ENCODE measurements at places on chromosomes 12 and 14. TPM values are rescaled to one million over a fixed set of nuclear protein-coding genes. Genes with fewer than 3 reads are reported as not detected.
A peak's percentile ranks its signal among the peaks of the same experiment; 100 is the strongest.

RBM19 gene
- total RNA-seq = 34.8 TPM

SGPP1 gene
- 21.9 TPM for total RNA-seq

- no peak overlapping the region for H3K27ac ChIP-seq
- peaks cover 29% of the 10 kb centered on the region for H3K36me3 ChIP-seq
- DNase-seq = no peak
- H3K4me1 ChIP-seq = no peaks in the 10 kb centered on the region
- H3K27me3 ChIP-seq = no peaks in the 10 kb centered on the region
Measured at GRCh38 chr14:31746326-31746725, 185.1 kb downstream of the NUBPL start.

DNA sequence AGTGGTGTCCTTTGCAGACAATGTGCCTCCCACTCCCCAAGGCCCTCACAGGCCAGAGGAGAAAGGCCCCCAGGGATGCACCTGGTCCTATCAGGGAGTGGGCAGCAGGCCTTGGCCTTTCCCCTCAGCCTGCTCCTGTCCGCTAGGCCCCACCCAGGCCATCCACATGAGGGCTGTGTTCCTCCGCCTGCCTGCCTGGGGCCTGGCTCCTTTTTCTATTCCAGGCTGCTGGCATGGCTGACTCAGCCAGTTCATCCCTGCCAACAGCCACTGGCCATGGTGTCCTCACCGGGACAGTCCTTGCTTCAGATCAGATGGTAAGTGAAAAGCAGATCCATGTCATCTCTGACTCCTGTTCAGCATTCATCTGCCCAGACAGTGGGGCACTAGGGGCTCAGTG is 13.4 kb downstream of the ISM2 start:
- no peak overlapping the region for H3K4me3 ChIP-seq
- H3K4me1 ChIP-seq = peaks cover 15% of the 10 kb centered on the region
- DNase-seq = peak; percentile 24
- H3K27me3 ChIP-seq = peaks cover 3% of the 10 kb centered on the region
- H3K27ac ChIP-seq = no peak overlapping the region
- no peaks in the 10 kb centered on the region for H3K36me3 ChIP-seq

DNA sequence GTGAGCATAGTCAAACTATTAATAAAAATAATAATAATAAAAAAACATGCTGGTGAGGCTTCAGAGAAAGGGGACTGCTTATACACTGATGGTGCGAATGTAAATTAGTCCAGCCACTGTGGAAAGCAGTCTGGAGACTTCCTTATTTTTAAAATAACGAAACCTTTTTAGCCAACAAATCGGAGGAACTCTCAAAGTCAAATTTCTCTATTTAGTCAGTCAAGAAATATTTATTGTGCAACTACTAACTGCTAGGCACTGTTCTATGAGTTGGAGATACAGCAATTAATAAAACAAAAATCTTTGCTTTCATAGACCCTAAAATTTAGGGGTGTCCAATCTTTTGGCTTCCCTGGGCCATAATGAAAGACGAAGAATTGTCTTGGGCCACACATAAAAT is 10.8 kb downstream of the TAOK3 start:
- peaks cover 18% of the 10 kb centered on the region for H3K36me3 ChIP-seq
- no peaks in the 10 kb centered on the region for H3K27me3 ChIP-seq
- no peak overlapping the region for H3K4me3 ChIP-seq
- DNase-seq = no peak
- peaks cover 67% of the 10 kb centered on the region for H3K4me1 ChIP-seq
- no peak overlapping the region for H3K27ac ChIP-seq

DNA sequence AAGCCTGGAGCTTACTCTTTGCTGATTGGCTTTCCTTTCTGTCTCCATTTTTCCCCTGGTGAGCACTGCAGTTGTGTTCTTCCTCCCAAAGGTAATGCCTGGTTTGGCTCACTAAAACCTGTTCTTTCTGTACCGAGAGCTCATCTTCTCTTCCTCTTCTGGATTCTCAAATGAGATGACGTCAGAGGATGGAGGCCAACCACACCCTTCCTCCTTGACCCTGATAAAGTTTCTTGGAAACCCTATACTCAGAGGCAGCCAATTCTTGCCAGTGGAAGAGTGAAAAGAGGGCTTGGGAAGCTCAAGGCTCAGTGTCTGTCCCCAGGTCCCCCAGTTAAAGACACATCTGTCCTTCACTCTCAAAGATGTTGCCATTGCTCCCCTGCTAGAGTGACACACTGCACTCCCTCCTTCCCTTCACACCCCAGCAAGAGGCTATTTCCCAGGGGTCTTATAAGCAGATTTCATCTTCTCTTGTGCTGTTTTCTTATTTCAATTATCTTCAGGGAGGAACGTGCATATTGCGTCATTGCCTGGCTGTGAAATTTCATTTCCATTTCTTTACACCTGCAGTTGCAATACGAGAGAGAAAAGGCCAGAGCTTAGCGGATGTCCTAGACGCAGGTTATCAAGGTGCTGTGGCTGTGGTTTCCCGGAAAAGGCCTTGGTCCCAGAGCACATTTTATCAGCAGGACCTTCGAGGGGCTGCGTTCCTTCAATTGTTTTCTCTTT is 27.3 kb downstream of the NTF3 start:
- H3K4me3 ChIP-seq = no peak overlapping the region
- H3K4me1 ChIP-seq = peaks cover 72% of the 10 kb centered on the region
- peaks cover 39% of the 10 kb centered on the region for H3K36me3 ChIP-seq
- no peak overlapping the region for H3K27ac ChIP-seq

DNA sequence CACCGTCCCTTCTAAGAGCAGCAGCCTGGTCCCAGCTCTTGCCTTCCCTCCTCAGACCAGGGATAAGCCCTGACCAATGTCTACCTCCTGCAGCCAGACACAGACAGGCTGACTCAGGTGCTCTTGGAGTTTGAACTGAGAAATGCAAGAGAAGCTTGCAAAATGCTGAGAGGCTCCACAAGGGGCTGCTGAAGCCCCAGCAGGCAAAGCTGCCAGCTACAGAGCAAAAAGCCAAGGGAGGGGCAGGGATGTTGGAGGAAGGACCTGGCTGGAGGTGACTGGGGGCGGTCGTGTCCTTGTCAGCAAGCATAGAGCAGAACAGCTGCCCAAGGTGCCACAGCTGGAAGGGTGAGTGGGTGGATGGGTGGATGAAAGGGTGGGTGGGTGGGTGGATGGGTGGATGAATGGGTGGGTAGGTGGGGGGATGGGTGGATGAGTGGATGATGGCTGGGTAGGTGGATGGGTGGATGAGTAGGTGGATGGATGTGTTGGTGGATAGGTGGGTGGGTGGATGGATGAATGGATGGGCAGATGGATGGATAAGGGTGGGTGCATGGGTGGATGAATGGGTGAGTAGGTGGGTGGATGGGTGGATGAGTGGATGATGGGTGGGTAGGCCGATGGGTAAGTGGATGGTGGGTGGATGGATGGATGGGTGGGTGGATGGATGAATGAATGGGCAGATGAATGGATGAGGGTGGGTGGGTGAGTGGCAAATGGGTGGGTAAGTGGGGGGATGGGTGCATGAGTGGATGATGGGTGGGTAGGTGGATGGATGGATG is 4.0 kb upstream of the INF2 start:
- no peak overlapping the region for H3K27ac ChIP-seq
- H3K27me3 ChIP-seq = no peaks in the 10 kb centered on the region
- H3K36me3 ChIP-seq = peaks cover 5% of the 10 kb centered on the region
